ENCODE measurements at places on chromosomes 2 and 18.

DNA sequence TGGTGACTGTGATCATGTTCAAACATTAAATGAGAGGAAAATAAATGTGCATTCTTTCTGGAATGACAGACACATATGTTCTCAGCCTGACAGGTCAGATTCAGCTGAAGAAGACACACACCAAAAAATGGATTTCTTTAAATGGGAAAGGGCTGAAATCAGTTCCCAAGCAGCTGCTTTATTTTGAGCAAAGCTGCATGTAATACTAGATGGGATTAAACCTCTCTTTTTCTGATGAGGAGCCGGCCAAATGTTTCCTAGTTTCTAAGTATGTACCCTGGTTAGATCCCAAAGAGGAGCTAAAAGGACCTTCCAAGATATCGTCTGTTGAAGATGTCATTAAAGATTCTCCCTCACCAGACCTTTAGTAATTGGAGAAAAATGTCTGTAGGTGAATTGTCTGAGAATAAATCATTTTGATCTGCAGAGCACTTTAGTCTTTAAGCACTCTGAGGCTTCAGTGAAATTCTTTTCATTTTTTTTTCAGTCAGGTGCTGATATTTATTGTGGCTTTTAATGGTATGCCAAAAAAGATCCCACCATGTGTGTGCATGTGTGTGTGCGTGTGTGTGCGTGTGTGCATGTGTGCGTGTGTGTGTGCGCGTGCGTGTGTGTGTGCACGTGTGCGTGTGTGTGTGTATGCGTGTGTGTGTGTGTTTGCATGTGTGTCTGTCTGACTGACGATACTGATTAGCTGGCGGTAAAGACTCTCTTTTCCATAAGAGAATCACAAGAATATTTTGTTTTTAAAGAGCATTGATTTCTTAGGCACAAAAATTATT lies 175.8 kb downstream of the IRS1 start:
- no peak for DNase-seq

- DNase-seq = no peak
Measured at GRCh38 chr18:72427721-72428120, 116.4 kb downstream of the CBLN2 start.

GRCh38 chr18:25825979-25826776 lies 264.2 kb downstream of the SS18 start:
- DNase-seq = no peak

GRCh38 chr2:237411683-237412423 lies 2.1 kb downstream of the COL6A3 start:
- DNase-seq = no peak

DNA sequence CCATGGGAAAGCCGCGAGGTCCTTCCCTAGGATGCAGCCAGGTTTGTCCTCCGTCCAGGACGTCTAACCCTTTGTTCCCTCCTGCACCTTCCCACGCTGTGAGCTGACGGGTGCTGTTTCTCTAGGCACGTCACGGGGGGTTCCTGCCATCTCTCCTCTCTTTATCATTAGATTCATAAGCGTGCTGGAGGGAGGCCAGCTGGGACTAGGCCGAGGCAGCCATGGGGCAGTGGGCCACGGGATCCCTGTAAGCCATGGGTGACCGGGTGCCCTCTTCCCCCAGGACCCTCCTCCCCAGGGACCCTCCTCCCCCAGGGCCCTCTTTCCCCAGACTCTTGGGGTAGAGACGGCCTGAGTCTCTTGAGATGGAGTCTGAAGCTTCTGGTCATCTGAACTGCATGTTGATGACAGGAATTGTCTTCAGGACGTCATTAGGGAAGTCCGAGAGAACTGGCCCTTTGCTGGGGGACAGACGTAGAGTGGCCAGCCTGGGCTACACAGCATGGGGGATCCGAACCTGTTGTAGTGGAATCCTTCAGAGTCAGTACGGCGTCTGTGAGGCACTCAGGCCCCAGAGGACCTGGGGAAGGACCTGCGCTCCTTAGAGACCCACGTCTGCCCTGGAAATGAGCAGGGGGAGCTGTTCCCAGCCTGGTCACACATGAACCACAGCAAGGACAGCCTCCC lies 108.1 kb downstream of the TPO start:
- no peak for DNase-seq

DNA sequence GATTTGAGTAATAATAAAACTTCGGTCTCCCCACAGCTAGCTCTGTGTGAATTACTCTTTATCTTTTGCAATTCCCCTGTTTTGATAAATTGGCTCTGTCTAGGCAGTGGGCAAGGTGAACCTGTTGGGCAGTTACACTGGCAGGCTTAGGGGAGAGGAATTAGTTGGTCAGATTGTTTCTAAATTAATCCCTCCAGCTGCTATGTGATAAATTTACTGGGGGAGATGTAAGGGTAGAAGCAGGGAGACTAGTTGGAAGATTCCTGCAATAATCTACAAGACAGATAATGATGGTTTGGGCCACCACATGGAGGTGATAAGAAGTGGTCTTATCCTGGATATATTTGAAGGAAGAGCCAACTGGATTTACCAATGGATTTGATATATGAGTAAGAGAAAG lies 118.5 kb upstream of the TACR1 start:
- no peak for DNase-seq

DNA sequence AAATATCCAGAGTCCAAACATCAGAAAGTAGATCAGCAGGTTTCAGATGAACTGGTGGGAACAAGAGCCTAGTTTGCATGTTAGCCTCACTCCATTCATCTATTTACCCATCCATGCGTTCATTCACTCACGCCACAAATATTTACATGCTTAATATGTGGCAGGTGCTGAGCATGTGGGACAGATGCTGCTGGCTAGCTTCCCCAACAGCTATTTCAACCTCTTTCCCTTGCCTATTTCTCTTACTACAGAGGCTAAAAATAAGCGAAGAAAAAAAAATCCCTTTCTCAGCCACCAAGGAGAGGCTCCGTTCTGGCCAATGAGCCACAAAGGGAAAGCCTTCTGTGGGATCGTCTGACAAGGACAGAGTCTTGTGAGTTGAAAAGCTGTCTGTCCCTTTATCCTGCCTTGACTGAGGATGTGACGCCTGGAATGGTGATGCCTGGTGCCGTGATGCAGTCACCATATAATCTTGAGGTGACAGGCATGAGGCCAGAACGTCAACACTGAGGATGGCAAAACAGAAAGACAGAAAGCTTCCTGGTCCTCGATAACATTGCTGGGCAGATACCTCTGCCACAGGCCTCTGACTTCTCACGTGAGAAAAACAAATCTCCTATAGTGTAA lies 78.2 kb downstream of the KCTD1 start:
- DNase-seq = no peak

GRCh38 chr2:172525601-172526000 lies 30.3 kb upstream of the PDK1 start:
- DNase-seq = no peak

DNA sequence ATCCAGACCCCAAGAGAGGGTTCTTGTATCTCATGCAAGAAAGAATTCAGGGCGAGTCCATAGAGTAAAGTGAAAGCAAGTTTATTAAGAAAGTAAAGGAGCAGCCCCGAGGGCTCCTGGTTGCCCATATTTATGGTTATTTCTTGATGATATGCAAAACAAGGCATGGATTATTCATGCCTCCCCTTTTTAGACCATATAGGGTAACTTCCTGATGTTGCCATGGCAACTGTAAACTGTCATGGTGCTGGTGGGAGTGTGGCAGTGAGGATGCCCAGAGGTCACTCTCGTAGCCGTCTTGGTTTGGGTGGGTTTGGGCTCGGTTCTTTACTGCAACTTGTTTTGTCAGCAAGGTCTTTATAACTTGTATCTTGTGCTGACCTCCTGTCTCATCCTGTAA lies 750.2 kb upstream of the FANCL start:
- no peak for DNase-seq

GRCh38 chr2:41475959-41476358 lies 571.9 kb upstream of the PKDCC start:
- peak; percentile 1 for DNase-seq

DNA sequence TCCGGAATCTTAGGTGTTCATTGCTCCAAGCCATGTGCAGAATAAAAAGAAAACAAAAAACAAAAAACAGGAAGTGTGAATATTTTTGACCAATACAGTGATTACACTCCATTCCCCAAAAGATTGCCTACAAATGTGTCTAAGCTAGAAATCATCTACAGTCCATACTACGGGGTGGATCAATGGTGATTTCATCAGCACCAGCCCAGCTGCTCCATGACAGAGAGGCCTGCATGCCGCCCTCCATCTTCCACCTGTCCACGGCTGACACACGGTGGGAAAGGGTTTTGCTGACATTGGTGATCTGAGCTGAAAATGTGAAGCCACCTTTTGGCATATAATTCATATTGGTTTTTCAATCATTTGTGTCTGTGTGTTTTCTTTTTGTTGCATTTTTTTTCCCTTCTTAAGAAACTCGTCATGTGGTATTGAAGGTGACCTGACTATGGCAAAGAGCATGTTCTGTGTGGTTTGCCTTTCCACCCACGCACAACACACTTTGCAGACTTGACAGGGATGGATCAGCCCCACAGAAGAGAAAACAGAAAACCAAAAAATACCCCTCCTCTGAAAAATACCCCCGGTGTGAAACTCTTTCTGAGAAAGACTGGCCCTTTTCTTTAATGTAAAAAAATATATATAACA lies 533.1 kb downstream of the RNF144A start:
- no peak for DNase-seq

GRCh38 chr2:9844576-9844975 lies 1.3 kb downstream of the TAF1B start:
- DNase-seq = no peak

- no peak for DNase-seq
Measured at GRCh38 chr18:389658-390357, 110.7 kb downstream of the COLEC12 start.

- DNase-seq = no peak
Measured at GRCh38 chr18:68234131-68234530, 480.8 kb downstream of the TMX3 start.

DNA sequence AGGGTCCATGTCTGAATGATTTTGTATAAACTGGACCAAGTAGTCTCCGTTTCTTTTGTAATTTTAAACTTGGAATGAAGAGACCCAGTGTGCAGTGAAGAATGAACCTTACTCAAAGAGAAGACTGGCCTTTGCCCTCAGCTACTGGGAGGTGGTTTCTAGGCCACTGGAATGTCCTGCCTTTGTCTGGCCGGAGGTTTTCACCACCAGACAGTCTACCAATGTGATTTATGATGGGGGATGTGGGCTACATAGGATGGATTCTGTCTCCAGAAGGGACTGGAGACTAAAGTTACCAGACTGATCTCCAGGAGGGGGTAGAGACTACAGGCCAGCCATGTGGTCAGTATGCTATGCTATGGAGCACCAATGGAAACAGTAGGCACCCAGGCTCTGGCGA lies 42.8 kb upstream of the RAB31 start:
- no peak for DNase-seq

DNA sequence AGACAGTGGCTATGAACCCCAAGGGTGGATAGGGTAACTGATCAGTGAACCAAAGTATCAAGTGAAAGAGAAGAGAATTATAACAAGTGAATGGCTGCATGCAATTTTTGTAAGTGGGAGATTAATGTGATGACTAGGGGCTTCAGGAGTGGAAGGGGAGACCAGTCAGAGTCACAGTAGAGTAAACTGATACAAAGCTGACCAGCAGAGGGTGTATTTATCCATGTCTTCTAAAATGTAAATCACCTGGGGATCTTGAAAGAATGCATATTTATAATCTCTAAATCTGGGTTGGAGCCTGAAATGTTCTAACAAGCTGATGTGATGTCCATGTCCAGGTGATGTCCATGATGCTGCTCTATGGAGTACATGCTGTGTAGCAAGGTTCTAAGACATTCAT lies 1351.3 kb upstream of the CHAC2 start:
- no peak for DNase-seq

DNA sequence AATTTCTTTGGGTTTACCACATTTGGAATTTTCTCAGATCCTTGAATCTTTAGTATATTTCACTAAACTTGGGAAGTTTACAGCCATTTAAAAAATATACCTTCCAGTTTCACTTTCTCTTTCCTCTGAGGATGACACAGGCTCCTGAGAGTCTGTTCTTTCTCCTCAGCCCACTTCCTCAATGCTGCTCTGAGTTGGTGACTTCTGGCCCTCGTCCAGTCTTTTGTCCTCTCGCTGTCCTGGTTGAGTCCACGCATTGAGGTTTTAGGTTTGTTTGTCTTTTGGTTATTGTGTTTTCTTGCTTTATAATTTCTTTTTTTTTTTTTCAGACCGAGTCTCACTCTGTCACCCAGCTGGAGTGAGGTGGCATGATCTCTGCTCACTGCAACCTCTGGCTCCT lies 40.7 kb upstream of the GALR1 start:
- peak; percentile 14 for DNase-seq

GRCh38 chr2:119136093-119136492 lies 22.5 kb downstream of the C1QL2 start:
- no peak for DNase-seq

DNA sequence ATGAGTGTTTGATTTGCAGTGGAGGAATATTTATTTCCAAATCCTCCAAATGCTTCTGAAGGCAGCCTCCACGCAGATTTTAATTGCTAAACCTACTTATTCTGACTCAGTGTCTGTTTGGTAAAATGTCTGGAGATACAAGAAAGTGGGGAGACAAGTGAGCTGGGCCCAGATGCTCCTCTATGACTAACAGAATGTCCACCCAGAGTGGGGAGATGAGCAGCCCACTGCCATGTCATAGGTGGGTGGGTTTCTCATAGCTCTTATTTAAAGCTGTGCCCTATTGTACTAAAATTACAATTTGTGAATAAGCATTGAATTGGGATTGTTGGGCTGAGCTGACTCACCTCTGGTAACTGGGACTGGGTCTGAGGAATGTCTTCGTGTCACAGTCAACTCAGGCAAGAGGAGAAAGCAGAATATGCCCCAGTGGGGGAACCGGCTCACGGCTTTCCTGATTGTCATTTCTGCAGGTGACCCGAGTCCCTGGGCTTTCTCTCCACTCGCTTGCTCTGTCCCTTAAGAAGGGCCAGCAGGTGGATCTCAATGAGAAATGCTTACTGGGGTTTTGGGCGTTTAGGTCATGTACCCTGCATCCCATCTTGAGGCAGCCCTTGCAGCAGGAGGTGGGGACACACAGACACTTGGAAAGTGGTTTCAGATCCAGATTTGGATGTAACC lies 116.3 kb upstream of the SPRED2 start:
- DNase-seq = no peak

DNA sequence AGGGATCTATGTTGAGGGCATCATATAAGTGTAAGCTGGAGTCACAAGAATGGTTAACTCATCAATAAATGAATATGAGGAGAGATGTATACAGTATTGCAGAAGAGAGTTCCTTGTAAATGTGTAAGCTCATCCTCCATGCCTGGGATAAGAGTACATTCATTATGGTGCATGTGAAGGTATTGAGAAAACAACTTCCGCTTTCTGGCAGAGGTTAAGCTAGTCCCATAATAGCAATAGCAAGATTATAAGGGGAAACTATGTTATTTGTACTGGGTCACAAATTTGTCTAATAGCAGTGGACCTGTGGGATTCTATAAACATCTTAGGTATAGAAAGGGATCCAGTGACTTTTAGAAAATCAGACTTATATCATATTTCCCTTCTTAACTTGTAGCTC lies 44.1 kb downstream of the SCN2A start:
- DNase-seq = no peak

GRCh38 chr18:68837665-68838451 lies 40.0 kb downstream of the CCDC102B start:
- no peak for DNase-seq

- DNase-seq = no peak
Measured at GRCh38 chr18:24500766-24501165, 40.3 kb downstream of the HRH4 start.

- DNase-seq = no peak
Measured at GRCh38 chr2:152506843-152507242, 171.9 kb downstream of the FMNL2 start.

GRCh38 chr2:156918410-156918809 lies 339.1 kb upstream of the GALNT5 start:
- DNase-seq = no peak

- DNase-seq = no peak
Measured at GRCh38 chr2:98607741-98608115, 584 bp downstream of the COA5 start.

Measured in putamen (tissue), 1 donor.